ENCODE measurements at places on chromosomes 16 and 17.

DNA sequence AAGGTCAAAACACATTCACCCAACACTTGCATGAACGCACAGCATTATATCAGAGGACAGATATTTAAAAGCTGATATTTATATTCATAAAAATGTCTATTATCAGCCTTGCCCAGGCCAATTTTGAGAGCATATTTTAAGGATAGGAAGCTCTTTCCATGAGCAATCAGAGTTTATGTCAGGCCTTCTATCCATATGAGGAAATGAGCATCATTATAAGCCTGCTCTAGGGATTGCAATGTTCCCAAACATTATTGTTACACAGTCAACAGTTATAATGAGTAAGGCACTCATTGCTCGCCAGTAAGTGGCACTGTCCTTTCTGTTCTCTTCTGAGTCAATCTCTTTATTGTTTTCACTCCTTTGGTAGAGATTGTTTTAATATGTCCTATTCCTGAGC is 37.7 kb upstream of the DYNLRB2 start:
- DNase-seq, result no peak

DNA sequence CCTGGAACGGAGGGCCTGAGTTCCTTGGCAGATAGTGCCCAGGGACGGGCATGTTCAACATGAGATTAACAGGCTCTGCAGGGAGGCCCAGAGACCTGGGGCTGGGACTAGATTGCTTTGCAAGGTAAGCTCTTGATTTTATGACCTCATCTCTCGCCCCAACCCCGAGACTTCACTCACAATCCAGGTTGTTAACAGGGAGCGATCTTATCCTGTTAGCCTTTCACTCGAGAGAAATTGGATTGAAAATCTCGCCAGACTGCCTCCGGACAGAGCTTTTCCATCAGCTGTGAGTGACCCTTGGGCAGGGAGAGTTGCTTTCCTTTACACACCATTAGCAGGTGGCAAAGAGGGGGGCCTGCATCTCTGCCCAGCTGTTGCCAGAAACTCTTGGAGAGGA is 521.7 kb upstream of the EEF2KMT start:
- no peak for DNase-seq

DNA sequence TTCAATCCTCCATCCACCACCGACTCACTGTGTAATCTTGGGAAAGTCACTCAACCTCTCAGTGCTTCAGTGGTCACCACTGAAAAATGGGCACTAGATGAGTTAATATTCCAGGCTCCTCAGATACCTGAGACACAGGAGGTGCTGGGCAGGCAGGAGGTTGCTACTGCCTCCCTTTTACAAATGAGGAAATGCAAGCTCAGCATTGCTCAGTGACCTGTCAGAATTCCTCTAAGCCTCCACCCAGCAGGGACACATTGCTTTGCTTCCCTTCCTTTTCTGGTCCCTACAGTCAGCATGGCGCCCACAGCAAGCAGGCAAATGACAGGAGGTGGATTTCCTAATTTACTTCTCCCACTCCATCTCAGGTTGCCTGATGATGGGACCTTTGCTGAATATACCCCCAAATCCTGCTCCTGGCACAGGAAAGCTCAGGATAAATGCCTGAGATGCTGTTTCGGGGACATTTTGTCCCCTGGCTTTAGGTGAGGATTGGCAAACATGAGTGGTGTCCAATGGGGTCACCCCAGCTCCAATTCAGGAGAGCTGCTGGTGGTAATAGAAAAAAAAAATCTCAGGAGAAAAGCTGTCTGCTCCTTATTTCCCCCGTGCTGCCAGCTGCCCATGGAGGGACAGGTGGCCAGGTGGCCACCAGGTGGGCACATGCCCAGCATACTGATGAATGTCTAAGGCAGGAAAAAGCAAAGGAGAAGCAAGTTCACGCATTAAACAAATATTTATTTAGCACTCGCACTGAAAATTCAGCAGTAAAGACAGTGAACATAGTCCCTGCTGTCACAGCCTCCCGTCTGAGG is 5.0 kb upstream of the KRT13 start:
- peak; percentile 44 for DNase-seq

GRCh38 chr17:57493171-57493570 is 236.8 kb downstream of the MSI2 start:
- DNase-seq, result no peak

GRCh38 chr16:70018254-70018653 is 67.1 kb downstream of the CLEC18A start:
- peak; percentile 44 for DNase-seq

DNA sequence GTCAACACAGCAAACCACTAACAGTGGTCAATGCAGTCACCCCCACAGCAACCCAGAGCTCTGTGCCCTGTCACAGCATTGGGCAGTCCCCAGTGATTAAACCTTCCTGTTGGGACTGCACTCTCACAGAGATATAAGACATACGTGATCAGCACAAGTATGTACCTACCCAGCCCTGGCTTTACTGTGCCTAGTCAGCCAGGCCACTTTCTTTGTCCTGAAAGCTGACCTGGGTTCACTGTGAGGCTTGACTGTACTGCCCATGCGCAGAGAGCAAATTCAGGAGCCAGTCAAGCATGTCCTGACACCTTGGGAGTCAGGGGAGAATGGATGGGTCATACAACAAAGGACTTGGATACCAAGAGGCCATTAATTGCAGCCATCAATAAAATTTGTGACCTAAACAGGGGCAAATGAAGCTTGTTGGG is 10.9 kb upstream of the TMEM170A start:
- DNase-seq, result no peak

- no peak for DNase-seq
These were observed 20.2 kb upstream of the ENDOV start for GRCh38 chr17:80394629-80395216.

- DNase-seq, result no peak
These were observed 4.1 kb downstream of the RUNDC3A start for GRCh38 chr17:44312396-44313104.

DNA sequence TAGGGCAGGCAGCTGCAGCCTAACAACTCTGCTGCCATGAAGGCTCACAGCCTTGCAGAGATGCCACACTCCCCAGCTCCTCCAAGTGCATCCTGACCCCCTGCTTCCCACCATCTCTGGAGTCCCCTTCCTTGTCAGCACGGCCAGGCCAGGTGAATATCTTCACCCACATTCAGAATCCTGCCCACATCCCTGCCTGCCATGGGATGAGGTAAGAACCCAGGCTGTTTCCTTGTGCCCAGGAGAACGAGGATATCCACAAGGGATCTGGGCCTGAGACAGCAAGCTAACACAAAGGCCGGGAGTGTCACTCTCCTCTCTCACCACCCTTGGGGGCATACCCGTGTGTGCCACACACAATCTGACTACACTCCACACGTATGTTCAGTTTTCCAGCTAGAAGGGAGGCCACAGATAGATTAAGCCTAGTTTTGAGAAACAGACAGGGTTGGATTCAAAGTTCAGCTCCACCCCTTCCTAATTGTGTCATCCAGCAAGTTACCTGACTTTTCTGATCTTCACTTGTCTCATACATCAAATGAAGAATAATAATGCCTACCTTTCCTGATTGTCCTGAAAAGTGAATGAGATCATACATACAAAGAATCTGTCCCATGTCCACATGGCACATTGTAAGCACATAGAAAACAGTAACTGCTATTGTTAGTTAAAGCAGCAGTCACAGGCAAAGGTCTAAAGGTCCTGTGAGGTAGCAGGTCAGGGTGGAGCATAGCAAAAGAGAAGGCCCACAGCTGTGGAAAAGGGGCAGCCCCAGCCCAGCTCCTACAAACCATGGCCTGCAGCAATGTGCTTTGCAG is 17.4 kb upstream of the SUPT4H1 start:
- DNase-seq, result no peak

DNA sequence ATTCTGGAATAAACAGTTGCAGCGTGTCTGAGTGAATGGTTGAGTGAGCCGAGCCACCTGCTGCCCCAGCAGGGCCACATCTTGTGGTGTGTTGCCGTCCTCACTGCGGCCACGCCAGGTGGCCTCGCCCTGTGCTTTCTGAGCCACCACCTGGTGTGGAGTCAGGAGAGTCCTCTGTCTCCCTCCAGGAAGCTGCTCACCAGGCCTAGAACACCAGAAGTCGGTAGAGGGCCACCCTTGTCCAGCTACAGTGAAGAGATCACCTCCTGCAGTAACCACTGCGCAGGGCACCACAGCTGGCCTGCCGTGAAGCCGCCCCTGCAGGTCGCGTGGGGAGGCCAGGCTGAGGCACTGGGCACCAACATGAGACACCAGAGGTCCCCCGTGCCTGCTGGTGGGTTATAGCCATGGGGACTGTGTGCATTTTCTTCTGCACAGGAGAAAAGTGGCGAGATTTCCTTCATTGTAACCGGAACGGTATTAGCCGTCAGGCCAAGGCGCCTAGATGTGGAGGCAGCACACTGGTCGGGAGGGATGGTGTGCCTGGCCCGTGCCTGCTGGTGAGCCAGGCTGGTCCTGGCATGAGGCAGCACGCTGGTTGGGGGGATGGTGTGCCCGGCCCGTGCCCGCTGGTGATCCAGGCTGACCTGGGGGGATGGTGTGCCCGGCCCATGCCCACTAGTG is 28.9 kb upstream of the FOXK2 start:
- no peak for DNase-seq

DNA sequence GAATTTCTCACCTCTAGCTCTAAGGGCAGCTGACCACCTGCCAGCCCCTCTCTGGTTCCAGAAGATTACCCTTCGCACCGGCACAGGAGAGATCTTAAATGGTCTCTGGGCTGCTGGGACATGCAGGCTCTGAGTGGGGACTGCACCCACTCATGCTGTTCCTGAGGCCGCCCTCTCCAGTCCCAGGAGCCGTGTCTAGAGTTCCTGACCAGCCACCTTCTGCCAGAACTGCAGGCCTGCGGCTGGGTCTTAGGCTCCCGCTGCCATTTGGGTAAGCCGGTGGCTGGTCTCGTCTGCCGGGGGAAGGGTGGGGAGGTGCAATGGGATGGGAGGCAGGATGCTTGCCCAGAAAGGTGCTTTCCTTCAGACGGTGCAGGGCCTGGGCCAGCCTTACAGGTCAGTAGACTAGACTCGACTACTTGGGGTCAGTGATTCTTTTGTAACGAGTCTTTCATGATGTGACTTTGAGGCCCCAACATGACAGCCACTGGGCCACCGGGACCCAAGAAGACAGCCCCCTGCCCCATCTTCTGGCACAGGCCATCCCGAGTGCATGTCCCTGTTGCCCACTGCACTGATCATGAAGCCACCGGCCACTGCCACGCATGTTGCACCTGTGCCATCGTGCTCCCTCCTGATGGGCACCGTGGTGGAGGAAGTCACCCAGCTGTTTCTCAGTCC is 26.4 kb downstream of the B9D1 start:
- DNase-seq, result no peak

GRCh38 chr17:17844079-17844478 is 7.3 kb upstream of the SREBF1 start:
- DNase-seq, result no peak

DNA sequence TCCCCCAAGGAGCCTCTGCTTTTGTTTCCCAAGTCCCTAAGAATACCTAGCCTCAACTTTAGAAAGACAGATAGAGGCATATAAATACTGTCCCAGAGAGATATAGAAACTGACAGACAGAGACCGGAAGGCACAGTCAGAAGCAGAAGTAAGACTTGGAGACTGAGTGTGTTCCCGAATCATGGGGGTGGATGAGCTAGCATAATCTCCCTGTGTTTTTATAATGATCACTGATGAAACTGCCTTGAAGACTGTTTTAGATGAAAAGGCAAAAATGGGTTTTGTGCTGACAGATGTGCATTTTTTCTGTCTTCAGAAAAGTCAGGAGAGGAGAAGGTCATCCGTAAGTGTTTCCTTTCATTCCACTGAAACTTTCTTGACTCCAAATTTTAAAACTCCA is 8.3 kb upstream of the PSMD3 start:
- DNase-seq, result no peak

GRCh38 chr17:81171941-81172340 is 5.9 kb upstream of the AATK start:
- no peak for DNase-seq

DNA sequence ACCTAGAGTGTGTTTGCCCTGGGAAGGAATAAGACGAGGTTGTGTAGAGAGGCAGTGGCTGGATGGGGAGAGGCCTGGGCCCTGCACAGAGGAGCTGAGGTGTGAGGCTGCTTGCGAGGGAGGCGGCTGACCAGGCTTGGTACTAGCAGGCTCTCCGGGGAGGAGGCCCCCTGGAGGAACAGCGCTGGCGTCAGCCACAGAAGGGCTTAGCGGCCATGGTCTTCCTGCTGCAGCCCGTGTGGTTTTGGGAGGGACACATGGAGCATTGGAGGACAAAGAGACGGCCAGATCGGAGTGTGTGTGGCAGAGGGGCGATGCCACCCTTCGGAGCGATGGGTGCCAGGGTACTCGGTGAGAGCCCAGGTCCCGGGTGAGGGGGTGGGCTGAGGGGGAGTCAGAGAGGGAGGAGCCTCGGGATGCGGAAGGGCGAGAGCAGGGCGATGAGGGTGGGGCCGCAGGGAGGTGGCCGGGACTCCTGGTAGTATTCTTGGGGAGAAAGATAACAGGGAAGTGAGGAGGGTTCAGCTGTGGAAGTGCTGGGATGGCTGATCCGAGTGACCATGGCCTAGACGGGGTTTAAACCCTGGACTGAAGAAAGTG is 8.3 kb downstream of the BANP start:
- DNase-seq, result no peak

DNA sequence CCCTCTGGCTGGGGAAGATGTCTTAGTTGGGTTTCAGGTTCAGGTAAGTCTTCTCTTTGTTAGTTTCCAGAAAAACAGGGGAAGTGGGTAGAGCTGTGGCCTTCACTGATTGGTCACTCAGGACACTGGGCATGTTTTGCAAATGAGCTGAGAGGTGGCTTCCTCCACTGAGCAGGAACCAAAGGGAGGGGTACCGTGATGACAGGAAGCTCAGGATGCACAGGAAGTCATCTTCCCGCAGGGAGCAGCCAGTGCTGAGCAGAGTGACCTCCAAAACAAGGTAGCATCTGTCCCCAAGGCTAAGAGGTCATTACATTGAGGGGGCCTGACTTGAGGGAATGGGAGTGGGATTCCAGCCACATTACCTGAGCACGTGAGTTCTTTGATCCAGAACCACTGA is 5.6 kb downstream of the NT5C start:
- no peak for DNase-seq

DNA sequence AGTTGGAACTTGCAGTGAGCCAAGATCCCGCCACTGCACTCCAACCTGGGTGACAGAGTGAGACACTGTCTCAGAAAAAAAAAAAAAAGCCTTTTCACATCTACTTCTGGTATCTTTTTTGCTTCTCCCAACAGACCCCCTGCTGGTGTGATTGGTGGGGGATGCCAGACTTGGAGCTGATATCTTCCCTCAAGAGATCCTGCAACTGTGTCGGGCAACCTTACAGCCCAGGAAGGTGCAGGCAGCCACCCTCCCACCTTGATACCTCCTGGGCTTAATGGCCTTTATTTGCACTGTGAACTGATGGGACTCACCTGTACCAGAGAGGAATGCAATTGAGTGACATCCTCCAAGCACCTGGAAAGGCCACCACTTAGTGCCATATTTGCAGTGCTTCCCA is 142.3 kb downstream of the RGS9 start:
- no peak for DNase-seq

- DNase-seq, result no peak
These were observed 55.7 kb downstream of the WSB1 start for GRCh38 chr17:27349540-27350021.

GRCh38 chr17:72342627-72343527 is 222.1 kb downstream of the SOX9 start:
- no peak for DNase-seq

- no peak for DNase-seq
These were observed 6.2 kb downstream of the SBK1 start for GRCh38 chr16:28298511-28298878.

Data from bronchial epithelial cell (primary cell).